ENCODE measurements at places on chromosomes 4 and X. TPM values are rescaled to one million over a fixed set of nuclear protein-coding genes. Genes with fewer than 3 reads are reported as not detected.

DNA sequence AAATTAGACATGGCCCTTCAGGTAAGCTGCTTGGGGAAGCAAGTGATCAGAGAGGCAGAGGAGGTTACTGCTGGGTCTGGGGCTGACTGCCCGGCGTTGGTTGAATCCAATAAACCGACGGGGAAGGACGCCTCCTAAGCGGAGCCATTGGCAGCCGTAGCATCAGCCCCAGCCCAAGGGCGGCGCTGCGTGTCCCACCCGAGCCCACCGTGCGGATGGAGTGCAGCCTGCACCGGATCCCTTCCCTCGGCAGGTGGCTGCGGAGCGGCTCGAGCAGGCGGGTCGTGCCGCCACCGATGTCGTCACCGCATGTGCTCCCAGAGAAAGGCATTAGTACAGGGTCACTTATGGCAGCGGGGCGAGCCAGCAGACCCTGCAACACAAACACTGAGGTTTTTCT, 82.1 kb downstream of the ALPK1 start:
- DNase-seq, result no peak

DNA sequence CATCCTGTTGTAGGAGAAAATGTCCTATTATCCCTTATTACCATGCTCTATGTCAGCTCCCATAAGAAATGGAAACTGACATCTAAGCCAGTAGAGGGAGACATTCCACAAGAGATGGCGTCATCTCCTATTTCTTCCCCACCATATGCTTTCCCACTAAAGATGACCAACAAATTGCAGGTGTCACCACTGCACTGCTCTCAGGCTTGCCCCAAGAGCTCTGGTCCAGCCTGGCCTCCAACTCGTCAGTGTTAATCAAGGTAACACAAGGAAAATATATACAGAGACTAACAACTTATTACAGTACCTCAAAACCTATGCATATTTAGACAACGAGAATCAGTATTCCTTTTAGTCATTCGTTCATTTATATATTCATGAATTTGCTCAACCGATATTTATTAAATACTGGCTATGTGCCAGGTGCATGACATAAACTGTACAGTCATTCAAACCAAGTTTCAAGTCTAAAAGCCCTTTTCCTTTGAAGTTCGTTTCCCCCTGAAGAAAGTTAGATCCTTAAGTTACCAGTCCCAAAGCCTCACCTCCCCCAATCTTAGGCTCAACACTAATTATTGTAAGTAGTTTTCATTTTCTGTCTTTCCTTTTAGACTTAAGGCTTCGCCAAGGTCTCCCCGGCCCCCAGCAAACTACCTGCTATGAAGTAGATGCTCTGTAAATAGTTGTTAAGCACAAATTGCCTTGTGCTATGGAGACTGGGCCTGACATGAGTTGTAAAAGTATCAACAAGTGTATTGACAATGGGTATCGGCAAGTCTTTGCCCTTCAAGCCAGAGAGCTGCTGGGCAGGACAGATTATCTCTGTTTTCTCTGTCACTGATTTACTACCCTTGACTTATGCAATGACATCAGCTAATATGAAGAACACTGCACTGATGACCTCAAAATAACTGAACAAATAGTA, 3.1 kb upstream of the FGB start:
- peak; percentile 76 for DNase-seq

DNA sequence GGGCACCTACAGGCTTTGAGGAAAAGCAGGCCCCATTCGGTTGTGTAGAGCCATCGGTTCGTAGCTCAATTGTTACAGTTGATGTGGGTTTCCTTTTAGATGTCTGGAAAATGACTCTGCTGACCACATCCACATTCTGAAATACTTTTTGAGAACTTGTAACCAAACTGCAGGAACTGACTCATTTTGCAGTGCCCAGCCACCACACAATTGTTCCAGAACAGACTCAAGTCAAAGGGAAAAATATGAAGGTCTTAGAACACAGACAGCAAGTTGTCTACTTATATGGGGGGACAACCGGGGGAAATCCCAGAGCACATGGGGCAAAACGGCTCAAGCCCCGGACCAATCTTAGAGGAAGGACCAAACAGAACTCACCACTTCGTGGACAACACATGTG, 557.6 kb upstream of the DIPK2B start:
- DNase-seq, result no peak

- no peak for DNase-seq
These were observed 23.9 kb upstream of the MSN start for GRCh38 chrX:65643531-65644052.

DNA sequence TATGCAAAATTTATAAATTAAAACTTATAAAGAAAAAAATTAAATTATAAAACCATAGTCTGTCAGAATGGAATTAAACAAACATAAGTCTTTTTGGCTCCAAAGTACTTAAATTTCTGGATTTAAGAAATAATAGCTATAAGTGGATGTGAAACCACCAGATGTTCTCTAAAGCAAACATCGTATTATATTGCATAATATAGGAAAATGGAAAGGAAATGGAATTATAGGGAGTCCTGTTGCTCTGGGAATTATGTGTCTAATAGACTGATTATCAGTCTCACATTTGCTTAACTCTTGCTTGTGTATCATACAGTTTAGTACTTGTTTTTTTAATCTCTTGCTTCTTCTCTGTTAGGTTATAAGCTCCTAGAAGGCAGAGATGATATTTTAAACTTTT, 819.2 kb downstream of the RAPGEF2 start:
- no peak for DNase-seq

GRCh38 chr4:111330786-111331185, 707.9 kb upstream of the PITX2 start:
- DNase-seq, result no peak

DNA sequence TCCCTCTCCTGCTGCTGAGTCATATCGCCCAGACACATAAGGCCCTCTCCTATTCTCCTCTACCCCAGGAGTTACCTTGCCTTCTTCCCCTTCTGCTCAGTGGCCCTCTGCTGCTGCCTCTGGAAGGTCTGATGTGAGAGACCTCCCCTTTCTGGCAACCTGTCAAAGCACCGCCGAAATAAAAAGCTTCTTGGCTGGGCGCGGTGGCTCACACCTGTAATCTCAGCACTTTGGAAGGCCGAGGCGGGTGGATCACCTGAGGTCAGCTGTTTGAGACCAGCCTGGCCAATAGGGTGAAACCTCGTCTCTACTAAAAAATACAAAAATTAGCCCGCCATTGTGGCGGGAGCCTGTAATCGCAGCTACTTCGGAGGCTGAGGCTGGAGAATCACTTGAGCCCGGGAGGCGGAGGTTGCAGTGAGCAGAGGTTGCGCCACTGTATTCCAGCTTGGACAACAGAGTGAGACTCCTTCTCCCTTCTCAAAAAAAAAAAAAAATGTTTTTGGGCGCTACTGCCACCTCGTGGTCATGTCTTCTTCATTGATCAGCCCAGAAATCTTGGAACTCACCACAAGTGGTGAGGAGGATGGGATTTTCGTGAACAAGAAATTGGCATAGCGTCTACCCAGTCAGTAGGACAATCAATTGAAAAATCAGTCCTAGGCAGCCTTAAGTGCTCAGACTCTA, 8.6 kb upstream of the ZXDA start:
- no peak for DNase-seq

DNA sequence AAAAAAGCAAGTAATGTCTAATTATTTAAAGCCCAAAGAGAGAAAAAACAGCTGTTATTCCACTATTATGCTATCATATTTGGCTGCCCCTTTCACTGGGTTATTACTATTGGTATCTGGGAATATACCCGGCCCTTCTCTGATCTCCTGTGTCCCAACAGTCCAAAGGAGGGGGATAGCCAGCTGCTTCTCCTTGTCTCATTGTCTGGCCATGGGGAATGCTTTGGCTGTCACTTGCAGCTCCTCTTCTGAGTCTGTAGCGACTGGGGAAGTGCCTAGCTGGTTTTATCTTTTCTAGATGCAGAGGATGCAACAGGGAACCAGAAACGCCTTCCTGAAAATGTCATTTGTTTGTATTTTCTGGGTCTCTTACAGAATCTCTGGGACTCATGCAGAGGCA, 33.9 kb downstream of the MGARP start:
- DNase-seq, result no peak

- no peak for DNase-seq
These were observed 56.4 kb downstream of the UBE2K start for GRCh38 chr4:39754309-39754708.

- DNase-seq, result no peak
These were observed 6.9 kb upstream of the TRPC3 start for GRCh38 chr4:121958777-121959176.

GRCh38 chrX:52574416-52575275, 57.8 kb upstream of the XAGE1B start:
- no peak for DNase-seq

GRCh38 chr4:152028131-152028530, 267.3 kb upstream of the GATB start:
- DNase-seq, result no peak

GRCh38 chrX:19571711-19572110, 56.4 kb upstream of the MAP3K15 start:
- DNase-seq, result no peak

PCDH10 gene
- total RNA-seq, result not detected

BCAP31 gene
- 108 TPM for total RNA-seq

SASH3 gene
- 2.4 TPM for total RNA-seq

XG gene
- not detected for total RNA-seq

FSTL5 gene
- 0.68 TPM for total RNA-seq

ATP2B3 gene
- not detected for total RNA-seq

CLNK gene
- not detected for total RNA-seq

RTL9 gene
- total RNA-seq, result 0.08 TPM

TLR7 gene
- total RNA-seq, result 0.08 TPM

CCNG2 gene
- total RNA-seq, result 5.3 TPM
